ENCODE measurements at places on chromosomes 1 and 21.
A peak's percentile ranks its signal among the peaks of the same experiment; 100 is the strongest.

- H3K27ac ChIP-seq = no peak overlapping the region
- no peaks in the 10 kb centered on the region for H3K27me3 ChIP-seq
- H3K4me3 ChIP-seq = no peak overlapping the region
- H3K4me1 ChIP-seq = peaks cover 13% of the 10 kb centered on the region
These were observed 14.1 kb downstream of the ALPL start for GRCh38 chr1:21523297-21523813.

GRCh38 chr1:169202791-169203665, 96.5 kb downstream of the ATP1B1 start:
- H3K27ac ChIP-seq = no peak overlapping the region
- H3K4me1 ChIP-seq = no peaks in the 10 kb centered on the region
- no peaks in the 10 kb centered on the region for H3K27me3 ChIP-seq
- no peak overlapping the region for H3K4me3 ChIP-seq
- DNase-seq = no peak

DNA sequence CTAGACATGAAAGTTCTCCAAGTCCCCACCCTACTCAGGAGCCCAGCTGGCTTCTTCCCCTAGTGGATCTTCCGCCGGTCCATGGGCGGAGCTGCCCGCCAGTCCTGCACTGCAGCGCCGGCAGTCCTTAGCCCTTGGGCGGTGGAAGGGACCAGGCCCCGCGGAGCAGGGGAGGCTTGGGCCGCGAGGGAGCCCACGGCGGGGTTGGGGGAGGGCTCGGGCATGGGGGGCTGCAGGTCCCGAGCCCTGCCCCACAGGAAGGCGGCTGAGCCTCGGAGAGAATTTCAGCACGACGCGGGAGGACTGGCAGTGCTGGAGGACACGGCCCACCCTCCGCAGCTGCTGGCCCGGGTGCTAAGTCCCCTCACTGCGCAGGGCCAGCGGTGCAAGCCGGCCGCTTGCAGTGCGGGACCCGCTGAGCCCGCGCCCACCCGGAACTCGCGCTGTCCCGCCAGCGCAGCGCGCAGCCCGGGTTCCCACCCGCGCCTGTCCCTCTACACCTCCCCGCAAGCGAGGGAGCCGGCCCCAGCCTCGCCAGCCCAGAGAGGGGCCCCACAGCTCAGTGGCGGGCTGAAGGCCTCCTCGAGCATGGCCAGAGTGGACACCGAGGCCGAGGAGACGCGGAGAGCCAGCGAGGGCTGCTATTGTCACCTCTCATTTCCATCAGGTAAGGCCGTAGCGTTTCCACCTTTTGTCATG, 1398.6 kb downstream of the MRPL39 start:
- H3K27me3 ChIP-seq = no peaks in the 10 kb centered on the region
- DNase-seq = peak; percentile 6
- H3K4me1 ChIP-seq = no peaks in the 10 kb centered on the region
- H3K4me3 ChIP-seq = no peak overlapping the region

- H3K27ac ChIP-seq = no peak overlapping the region
- H3K4me1 ChIP-seq = peaks cover 5% of the 10 kb centered on the region
- peak; percentile 40 for DNase-seq
- no peak overlapping the region for H3K4me3 ChIP-seq
- no peaks in the 10 kb centered on the region for H3K27me3 ChIP-seq
- H3K36me3 ChIP-seq = no peaks in the 10 kb centered on the region
These were observed 211.8 kb upstream of the PKN2 start for GRCh38 chr1:88472298-88472697.

DNA sequence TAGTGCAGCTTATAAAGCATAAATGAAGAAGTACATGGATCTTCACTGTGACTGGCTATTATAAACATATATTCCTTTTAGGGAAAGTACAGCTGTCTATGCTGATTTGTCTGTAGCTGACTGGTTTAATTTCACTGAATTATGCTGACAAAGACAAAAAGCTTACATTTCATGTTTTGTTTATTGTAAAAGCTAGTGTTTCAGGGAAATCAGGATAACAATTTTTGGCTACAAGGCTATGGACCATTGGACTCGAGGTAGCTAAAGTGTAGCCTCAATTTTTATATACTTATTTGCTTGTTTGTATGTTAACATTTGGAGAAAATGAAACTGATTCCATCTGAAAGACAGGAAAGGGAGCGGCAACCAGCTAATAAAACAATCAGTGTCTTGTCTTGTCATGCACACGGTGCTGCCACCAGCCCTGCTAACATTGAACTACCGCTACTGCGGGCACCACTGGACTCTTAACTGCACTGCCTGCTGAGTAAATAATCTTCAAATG, 480.2 kb downstream of the COL11A1 start:
- no peaks in the 10 kb centered on the region for H3K36me3 ChIP-seq
- no peak overlapping the region for H3K27ac ChIP-seq
- no peaks in the 10 kb centered on the region for H3K27me3 ChIP-seq
- no peak for DNase-seq
- no peak overlapping the region for H3K4me3 ChIP-seq

GRCh38 chr1:6634371-6635052, 9.8 kb downstream of the THAP3 start:
- DNase-seq = peak; percentile 73
- H3K4me1 ChIP-seq = peaks cover 6% of the 10 kb centered on the region
- no peak overlapping the region for H3K4me3 ChIP-seq
- no peaks in the 10 kb centered on the region for H3K27me3 ChIP-seq
- H3K27ac ChIP-seq = no peak overlapping the region

DNA sequence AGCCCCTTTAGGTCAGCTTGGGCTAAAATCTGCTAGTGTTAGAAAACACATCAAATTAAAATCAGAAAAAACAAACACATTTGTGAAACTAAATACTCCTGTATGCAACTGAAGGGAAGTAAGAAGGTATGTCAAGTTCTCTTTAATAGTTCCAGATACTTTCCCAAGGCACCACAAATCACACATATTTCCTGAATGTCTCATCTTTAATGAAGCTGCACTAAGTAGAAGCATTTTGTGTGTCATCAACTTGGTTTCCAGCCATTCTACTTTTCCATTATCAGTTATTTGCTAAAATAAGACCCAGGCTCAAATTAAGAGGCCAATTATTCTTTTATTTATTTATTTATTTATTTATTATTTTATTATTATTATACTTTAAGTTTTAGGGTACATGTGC, 34.7 kb downstream of the CRB1 start:
- H3K27ac ChIP-seq = no peak overlapping the region
- no peak overlapping the region for H3K4me3 ChIP-seq
- H3K27me3 ChIP-seq = no peaks in the 10 kb centered on the region

GRCh38 chr1:7247791-7248548, 462.7 kb downstream of the CAMTA1 start:
- no peaks in the 10 kb centered on the region for H3K27me3 ChIP-seq
- DNase-seq = no peak
- H3K36me3 ChIP-seq = no peaks in the 10 kb centered on the region
- no peaks in the 10 kb centered on the region for H3K4me1 ChIP-seq

DNA sequence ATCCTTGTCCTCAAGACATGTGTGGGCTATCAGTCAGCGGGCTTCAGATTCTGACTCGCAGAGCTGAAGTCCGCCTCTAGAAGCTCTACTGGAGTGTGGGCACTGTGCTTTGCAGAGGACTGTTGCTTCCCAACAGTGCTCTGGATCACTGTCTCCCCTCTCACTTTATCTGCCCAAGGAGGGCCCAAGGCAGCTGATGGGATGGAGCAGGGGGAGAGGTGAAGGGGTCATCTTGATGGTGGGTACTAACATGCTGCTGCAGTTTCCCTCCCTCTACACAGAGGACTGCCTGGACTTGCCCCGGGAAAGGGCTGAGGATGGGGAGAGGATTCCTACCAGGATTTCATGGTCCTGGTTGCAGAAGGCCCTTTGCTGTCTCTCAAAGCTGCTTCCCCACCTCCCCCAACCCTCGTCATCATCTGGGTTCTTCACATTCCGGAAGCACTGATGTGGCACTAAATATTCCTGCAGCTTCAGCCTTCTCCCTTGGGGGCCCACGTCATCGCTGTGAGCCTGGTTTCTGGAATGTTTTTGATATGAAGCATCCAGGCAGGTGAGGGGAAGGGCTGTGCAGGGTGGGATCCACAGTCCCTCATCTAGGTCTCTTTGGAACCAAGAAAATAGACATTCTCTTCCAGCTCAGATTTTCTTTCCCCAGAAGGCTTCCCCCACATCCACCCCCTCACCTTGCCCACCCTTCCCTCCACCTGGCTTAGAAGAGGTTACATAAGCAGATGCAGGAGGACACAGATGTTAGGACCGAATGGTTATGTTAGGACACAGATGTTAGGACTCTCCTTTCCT, 23.2 kb downstream of the NUAK2 start:
- no peak overlapping the region for H3K4me3 ChIP-seq
- H3K27ac ChIP-seq = no peak overlapping the region
- DNase-seq = no peak

DNA sequence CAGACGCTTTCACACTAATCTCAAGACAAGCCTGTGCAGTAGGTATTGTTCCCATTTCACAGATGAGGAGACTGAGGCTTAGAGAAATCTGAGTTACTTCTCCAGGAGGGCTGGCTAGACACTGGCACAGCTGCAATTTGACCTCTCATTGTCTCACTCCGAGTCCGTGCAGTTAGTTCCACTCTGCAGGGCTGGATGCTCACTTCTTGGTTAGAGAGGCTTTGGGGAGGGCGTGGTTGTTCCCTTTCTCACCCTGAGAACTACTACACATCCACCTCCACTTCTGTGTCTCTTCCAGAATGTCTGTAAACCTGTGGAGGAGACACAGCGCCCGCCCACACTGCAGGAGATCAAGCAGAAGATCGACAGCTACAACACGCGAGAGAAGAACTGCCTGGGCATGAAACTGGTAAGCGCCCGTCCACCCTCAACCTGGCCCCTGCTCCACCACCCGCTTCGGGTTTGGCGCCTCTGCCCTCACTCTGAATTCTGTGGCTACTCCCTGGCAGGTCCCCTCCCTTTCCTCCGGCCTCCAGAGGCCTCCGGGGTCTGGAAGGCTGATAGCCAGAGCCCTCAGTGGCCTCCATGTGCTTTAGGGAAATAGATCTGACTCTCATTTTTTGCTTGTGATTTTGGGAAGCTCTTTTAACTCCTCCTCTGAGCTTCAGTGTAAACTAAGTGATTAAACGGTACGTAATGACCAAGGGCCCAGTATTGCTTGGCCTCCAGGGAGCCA, 29.1 kb downstream of the EIF2D start:
- peaks cover 24% of the 10 kb centered on the region for H3K36me3 ChIP-seq
- H3K27me3 ChIP-seq = no peaks in the 10 kb centered on the region
- H3K27ac ChIP-seq = no peak overlapping the region
- no peak overlapping the region for H3K4me3 ChIP-seq
- H3K4me1 ChIP-seq = peaks cover 41% of the 10 kb centered on the region
- no peak for DNase-seq

- H3K27ac ChIP-seq = peak overlapping the region; percentile 70
- peaks cover 10% of the 10 kb centered on the region for H3K36me3 ChIP-seq
- H3K4me1 ChIP-seq = peaks cover 29% of the 10 kb centered on the region
- H3K27me3 ChIP-seq = no peaks in the 10 kb centered on the region
- no peak for DNase-seq
These were observed 37.6 kb downstream of the RNF115 start for GRCh38 chr1:145786271-145786670.

DNA sequence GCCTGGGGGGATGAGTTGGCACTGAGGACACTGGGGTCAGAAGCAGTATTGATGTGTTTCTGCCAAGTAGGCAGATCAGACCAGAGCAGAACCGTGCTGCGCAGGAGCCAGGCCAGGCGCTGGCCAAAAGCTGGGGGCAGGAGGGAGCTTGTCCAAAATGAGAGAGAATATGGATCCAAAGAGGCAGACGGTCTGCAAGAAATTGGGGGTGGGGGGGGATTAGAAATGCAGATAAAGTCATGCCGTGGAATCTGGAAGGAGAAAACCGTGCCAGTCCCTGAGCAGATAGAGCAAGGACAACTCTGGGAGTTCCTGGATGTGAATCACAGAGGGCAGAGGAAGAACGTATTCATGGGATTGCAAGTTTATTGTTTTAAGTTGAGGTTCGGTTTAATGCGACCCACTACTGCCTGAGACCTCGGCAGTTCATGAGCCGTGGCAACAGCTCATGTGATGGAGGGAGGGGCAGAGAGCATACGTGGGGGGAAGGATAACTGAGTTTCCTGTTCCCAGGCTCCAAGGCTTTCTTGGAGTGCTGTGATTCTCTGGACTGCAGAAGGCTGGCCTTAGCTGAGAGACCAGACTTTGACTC, 224.0 kb downstream of the FGGY start:
- no peak overlapping the region for H3K4me3 ChIP-seq
- peak overlapping the region; percentile 47 for H3K27ac ChIP-seq
- no peaks in the 10 kb centered on the region for H3K27me3 ChIP-seq
- H3K4me1 ChIP-seq = peaks cover 24% of the 10 kb centered on the region
- DNase-seq = peak; percentile 38

GRCh38 chr1:245881767-245882391, 625.2 kb downstream of the SMYD3 start:
- H3K27me3 ChIP-seq = no peaks in the 10 kb centered on the region
- no peaks in the 10 kb centered on the region for H3K4me1 ChIP-seq
- no peak for DNase-seq
- H3K27ac ChIP-seq = no peak overlapping the region
- H3K36me3 ChIP-seq = no peaks in the 10 kb centered on the region

- H3K27ac ChIP-seq = no peak overlapping the region
- no peaks in the 10 kb centered on the region for H3K27me3 ChIP-seq
- no peak for DNase-seq
- H3K4me1 ChIP-seq = peaks cover 6% of the 10 kb centered on the region
- no peak overlapping the region for H3K4me3 ChIP-seq
- H3K36me3 ChIP-seq = peaks cover 28% of the 10 kb centered on the region
These were observed 3.9 kb upstream of the SFN start for GRCh38 chr1:26858891-26859640.

DNA sequence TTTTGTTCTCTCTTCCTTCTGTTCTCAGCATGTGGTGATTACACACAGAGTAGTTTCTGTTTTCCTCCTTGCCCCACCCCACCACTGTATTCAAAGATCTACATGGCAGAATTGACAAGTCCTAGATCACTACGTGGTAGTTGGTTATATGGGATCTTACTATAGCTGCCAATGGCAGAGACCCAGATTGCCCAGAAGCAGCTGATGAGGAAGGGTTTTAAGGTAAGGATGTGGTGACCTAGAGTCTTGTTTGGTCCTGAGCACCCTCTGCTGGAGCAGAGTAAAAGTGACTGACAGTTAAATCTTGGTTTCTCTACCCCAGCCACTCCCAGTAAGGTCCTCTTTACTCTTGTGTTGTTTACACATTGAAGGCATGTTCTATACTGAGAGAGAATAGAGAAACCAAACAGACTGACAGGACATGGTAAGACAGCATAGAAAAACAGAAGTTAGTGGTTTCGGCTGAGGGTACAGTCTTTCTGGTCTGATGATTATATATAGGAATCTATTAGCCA, 22.8 kb upstream of the STRIP1 start:
- H3K27ac ChIP-seq = no peak overlapping the region
- no peak for DNase-seq
- no peaks in the 10 kb centered on the region for H3K27me3 ChIP-seq

GRCh38 chr1:31181515-31182343, 58.0 kb downstream of the NKAIN1 start:
- no peak overlapping the region for H3K27ac ChIP-seq
- H3K4me3 ChIP-seq = peak overlapping the region; percentile 40
- peaks cover 38% of the 10 kb centered on the region for H3K27me3 ChIP-seq
- DNase-seq = peak; percentile 29
- peaks cover 14% of the 10 kb centered on the region for H3K4me1 ChIP-seq

All from heart right ventricle (tissue), 16 donors.